ENCODE measurements at places on chromosomes 11 and 22.

DNA sequence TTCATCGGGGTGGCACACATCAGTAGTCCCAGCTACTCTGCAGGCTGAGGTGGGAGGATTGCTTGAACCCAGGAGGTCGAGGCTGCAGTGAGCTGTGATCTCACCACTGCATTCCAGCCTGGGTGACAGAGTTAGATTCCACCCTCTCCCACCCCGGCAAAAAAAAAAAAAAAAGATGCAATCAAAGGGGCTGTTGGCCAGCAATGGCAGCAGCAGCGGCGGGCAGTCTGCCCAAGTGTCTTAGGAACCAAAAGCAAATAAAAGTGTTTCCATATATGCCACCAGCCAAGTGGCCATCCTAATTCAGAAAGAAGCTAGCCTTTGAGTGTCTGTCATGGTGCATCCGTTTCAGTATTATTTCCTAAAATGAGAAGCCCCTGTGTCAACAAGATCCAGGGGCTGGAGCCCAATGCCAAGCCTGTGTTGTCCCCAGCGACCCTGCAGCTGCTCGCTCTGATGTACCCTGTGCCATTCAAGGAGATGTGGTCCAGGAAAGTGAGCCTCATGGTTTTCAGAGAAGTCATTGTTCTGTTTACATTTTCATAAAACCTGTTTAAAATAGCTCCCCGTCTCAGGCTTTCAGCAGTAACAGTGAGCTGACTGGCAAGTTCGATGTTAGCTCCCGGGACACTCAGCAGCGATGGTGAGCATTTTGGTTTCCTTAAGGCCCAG is 12.5 kb downstream of the CDPF1 start:
- no peak for DNase-seq

- no peak for DNase-seq
Observed at GRCh38 chr22:26812731-26813130, 155.3 kb downstream of the MIAT start.

- no peak for DNase-seq
Observed at GRCh38 chr22:32023251-32023827, 19.7 kb upstream of the SLC5A1 start.

- no peak for DNase-seq
Observed at GRCh38 chr22:27636716-27637508, 164.6 kb downstream of the MN1 start.

DNA sequence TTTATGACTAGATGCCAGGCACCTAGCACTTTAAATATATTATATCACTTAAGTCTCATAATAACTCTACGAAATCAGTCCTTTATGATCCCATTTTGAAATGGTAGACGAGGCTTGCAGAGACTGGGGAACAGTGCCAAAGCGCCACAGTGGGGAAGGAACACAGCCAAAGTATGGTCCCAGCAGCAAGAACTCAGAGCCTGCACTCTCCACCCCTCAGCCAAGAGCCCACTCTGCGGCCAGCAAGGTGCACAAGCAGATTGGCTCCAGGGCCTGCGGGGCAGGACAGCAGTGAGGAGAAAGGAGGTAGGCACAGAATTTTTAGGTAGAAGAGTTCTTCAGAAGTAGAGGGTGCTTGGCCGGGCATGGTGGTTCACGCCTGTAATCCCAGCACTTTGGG is 61.4 kb downstream of the NRXN2 start:
- no peak for DNase-seq

DNA sequence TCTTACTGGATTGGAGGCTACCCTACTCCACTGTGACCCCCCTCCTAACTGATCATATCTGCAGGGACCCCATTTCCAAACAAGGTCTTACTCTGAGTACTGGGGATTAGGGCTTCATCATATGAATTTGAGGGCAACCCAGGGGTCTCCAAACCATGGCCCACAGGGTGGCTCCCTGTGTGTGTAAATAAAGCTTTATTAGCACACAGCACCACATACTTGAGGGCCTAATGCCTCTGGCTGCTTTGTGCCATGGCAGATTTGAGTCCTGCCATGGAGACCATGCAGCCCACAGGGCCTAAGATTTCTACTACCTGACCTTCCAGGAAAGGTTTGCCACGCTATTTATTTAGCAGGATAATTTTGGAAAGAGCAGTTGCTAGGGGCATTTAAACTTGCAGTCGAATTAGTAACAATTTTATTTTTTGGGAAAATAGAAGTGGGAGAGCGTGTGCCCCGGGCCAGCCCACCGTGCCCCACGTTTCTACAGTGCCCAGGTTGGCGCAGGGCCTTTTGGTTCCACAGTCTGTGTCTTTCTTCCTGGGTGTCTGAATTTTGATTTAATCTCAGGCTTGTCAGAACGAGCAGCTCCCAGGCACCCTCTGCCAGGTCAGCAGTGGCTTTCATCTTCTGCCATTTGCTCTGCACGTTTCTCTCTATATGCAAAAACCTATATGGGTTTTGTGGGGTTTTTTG is 92.3 kb downstream of the KCNQ1 start:
- DNase-seq = no peak

GRCh38 chr22:43147821-43148220 is 3.5 kb upstream of the TSPO start:
- no peak for DNase-seq

GRCh38 chr11:100825626-100826025 is 138.5 kb downstream of the ARHGAP42 start:
- DNase-seq = no peak

GRCh38 chr22:22773979-22774604 is 113.5 kb upstream of the IGLL5 start:
- DNase-seq = no peak
